ENCODE measurements at places on chromosomes 6 and 20. TPM values are rescaled to one million over a fixed set of nuclear protein-coding genes. Genes with fewer than 3 reads are reported as not detected.

GRCh38 chr6:3571250-3571681, 114.4 kb upstream of the SLC22A23 start:
- no peak for DNase-seq

GRCh38 chr6:7910298-7910653, 312 bp downstream of the TXNDC5 start:
- DNase-seq, result no peak

DNA sequence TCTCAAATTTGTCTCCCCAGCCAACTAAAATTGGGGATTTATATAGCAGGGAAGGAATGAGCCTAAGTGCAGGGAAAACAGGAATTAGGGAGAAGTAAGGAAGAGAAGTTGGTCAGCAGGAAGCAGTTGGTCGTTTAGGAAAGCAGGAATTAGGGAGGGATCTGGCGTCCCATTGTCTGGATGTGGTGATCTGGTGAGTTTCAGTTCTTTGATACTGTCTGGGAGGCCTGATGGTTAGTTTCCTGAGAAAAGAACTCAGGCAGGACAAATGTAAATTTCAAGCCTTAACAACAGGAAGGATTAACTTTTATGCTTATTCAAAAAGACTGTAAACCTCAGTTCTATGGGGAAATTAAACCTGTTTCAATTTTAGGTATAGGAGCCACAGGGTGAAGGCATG, 116.2 kb upstream of the PRL start:
- no peak for DNase-seq

GRCh38 chr20:53750827-53751619, 157.4 kb upstream of the ZNF217 start:
- peak; percentile 21 for DNase-seq

DNA sequence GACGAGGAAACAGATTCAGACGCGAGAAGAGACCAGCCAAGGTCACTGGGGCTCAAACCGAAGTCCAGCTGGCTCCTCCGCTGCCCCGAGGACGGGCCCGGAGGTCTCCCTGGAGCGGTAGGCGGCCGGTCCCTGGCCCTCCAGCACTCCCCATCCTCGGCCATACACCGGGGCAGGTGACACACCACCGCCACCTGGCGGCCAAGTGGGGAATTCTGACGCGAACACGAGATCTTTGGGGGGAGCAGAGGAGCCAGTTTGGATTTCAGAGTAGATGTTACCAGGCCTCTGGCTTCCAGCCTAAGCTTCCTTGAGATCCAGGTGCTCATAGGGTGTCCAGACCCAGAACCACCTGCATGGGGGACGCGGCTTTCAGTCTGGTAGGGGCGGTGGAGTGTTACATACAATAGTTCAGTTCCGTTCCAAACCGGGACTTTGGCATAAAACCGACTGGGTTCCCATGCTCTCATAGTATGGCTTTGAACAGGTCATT, 16.1 kb downstream of the BPIFB1 start:
- peak; percentile 60 for DNase-seq

DNA sequence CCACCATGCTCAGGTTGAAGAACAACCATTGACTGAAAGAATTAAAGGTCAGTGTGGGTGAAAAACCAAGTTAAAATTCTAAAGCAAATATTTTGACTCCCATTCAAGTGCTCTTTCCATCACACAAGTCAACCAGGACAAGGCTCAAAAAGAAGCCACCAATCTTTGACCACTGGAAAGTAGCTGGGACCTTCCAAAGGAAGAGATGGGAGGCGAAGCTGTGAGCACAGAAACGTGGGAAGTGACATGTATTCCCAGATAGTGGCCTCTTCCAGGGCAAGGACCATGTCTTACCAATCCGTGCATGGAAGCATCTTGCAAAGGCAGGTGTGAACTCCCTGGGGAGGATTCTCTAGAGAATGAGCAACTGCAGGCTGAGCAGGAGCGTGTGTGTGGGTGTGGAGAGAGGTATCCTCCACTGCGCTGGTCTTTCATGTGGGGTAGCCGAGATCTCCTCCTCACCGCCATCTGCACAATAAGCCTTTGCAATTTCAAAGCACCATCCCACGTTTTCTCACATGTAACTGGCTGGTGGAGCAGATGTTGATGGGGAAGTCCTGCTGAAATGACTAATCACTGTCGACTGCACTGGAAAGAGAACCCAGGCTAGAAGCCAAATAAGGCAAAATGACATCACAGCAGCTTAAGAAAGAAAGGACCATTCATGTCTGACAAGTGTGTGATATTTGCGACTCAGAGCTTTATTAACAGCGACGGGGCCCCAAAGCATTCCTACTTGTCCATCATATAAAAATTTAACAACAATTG, 189.4 kb upstream of the RREB1 start:
- DNase-seq, result peak; percentile 83

GRCh38 chr6:79863566-79863965, 83.8 kb downstream of the ELOVL4 start:
- DNase-seq, result no peak

DNA sequence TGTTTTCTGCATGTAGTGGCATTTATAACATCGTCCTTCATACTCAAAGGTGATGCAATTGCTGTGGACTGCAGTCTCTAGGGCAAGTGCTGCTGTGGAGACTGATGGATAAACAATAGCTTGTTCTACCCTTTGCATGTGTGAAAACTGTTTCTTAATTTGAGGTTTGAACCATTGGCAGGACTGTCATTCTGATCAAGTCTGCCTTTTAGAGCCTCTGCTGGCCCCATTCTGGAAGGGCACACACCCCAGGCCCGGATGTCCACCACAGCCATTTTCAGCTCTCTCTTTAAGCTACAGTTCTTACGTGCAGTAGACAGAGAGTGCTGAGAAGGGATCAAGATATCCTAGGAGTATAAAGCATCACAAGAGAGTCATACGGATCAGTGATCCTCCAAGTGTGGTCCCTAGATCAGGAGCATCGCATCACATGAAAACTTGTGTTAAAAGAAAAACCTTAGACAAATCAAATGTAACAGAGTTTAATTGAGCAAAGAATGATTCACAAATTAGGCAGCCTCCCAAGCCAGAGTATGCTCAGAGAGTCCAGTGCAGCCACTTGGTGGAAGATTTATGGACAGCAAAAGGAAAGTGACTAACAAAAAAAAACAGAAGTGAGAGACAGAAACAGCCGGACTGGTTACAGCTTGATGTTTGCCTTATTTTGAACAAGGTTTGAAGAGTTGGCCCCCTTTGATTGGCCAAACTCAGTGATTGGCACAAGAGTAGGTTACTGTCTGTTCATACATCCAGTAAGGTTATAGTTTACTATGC, 52.0 kb downstream of the FRK start:
- DNase-seq, result no peak

DNA sequence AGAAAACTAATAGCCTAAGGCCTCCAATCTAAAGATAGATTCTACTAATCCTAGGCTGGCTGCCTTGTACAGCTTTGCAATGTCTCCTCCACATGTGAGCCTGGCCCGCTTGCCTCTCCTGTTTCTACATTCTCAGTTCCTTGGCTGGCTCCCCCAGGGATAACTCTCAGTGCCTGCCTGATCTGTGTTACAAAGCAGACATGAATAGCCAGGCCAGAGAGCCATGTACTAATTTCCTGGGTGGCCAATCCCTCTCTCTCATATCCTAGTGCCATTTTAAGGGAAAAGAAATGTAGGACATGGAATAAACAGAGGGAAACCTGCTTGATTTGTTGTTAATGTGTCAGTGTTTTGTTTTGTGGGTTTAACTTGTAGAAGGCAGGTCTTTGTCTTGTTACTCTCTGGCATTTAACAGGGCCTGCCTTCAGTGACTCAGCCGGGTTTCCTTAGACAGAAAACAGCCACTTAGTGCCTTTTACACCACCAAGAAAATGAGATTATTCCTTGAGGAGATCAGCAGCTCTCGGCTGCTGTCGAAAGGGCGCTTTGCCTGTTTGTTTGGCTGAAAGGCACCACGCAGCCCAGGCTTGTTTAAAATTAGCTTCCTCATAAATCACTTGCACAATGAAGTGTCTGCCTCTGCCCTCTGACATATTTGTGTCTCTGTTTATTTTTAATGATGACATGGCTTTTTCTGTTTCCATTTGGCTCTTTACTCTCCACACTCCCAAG, 702.7 kb downstream of the MAFB start:
- peak; percentile 70 for DNase-seq

GRCh38 chr20:36950414-36951197, 902 bp downstream of the SAMHD1 start:
- peak; percentile 33 for DNase-seq

DNA sequence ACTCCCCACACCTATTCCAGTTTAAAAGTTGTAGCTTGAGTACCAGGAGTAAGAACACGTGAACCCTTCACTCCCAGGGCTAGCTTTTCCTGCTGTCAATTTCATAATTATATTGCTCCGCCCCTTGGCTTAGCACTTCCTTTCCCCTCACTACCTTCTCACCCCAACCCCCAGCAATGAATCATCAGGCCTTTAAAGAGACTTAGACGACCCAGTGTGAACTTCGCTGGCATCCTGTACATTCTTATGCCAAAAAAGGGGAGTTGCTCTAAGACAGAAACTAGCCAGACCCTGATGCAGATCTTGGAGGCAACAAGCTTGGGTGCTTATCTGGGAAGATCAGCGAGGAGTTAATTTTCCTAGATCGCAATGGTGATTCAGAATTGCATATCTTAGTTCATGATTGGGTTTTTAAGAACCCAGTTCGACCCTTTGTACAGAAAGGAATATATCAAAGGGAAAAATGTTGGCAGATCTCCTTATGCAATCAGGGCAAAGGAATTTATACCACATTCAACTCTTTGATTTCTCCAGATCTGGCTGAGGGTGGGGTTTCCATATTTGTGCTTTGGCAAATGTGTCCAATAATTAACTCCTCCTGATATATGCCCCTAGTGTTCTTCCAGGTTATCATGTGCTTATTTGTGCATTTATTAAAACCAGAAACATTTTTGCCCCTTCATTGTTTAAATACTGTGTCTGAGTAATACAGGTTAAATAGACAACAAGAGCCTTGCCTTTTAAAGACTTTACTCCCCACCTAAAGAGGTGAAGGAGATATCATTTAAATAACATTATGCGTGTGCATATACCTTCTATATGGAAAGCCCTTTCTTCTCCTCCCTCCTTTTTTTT, 8.1 kb upstream of the ATXN1 start:
- DNase-seq, result peak; percentile 86

GRCh38 chr6:64803470-64804166, 903.4 kb downstream of the EYS start:
- DNase-seq, result no peak

GRCh38 chr6:115443825-115444478, 616.7 kb downstream of the FRK start:
- no peak for DNase-seq

DNA sequence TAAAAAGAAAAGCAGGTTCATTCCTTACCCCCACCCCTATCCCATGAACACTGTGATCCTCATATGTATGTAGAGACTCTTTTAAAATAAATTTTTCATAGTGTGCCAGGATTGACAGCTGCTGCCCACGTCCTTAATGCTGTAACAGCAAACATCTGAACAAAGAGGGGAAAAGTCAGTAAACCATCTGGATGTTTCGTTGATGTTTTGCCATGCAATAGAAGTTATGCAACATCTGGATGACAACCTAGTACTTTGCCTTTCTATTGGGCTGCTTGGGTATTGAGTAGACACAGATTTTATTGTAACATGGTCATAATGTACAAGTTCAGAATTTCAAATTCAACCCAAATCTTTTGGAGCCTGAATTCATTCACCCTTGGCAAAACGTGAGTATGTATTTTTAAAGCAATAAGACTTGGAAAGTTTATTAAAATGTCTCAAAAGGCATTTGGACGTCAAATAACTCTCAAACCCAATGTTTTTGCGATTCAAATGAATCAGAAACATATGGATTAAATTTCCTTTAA, 500.3 kb downstream of the DHX35 start:
- DNase-seq, result no peak

DNA sequence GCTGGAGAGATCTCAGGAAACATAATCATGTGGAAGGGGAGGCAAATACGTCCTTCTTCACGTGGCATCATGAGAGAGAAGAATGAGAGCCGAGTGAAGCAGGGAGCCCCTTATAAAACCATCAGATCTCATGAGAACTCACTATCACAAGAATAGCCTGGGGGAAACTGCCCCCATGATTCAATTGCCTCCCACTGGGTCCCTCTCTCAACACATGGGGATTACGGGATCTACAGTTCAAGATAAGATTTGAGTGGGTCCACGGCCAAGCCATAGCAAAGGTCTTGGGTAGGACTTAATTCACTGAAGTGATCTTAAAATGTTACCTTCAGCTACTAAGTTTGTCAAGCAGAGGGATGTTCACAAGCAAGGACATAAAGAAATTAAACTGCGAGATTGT, 162.2 kb downstream of the ADGRG6 start:
- no peak for DNase-seq

GRCh38 chr6:32685603-32686002, 19.1 kb upstream of the HLA-DQB1 start:
- DNase-seq, result no peak

Gene HSPA1L
- 0.39 TPM for total RNA-seq

Gene SNAP91
- total RNA-seq, result not detected

Gene CGAS
- 14.0 TPM for total RNA-seq

Gene C20orf141
- not detected for total RNA-seq
